ENCODE measurements at places on chromosomes 5 and 9.
A peak's percentile ranks its signal among the peaks of the same experiment; 100 is the strongest.

- DNase-seq = no peak
Observed at GRCh38 chr5:138945421-138946240, 70.5 kb upstream of the LRRTM2 start.

GRCh38 chr9:88578121-88579049, 43.4 kb downstream of the NXNL2 start:
- DNase-seq = peak; percentile 25

DNA sequence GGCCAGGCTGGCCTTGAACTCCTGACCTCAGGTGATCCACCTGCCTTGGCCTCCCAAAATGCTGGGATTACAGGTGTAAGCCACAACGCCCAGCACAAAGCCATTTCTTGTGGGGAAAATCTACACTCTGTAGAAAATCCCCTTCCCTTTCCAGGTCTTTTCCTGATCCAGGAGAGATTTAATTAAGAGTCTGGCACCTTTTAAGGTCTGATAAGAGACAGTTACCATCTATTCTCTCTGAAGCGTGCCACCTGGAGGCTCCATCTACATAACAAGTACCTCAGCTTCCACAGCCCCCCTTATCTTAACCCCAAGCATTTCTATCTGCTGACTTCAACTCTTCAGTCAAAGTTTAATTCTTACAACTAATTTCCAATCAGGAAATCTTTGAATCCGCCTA, 71.4 kb upstream of the CDK20 start:
- DNase-seq = no peak

DNA sequence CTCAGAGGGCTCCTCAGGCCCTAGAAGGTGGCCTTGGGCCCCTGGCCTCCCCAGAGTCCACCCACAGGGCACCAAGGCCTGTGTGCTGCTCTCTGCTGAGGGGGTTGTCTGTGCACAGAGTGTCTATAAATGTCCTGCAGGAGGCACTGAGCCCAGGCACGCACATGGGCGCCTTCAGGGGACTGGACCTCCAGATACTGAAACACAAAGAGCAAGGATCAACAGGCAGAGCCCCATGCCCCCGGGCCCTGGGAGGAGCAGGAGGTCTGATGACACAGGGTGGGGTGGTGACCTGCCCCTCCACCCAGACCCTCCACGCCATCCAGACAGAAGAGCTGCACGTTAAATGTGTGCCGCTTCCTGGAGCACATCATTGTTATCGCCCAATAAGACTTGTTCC, 64.6 kb upstream of the SIMC1 start:
- DNase-seq = no peak

GRCh38 chr9:125701351-125701750, 5.7 kb downstream of the MAPKAP1 start:
- no peak for DNase-seq

DNA sequence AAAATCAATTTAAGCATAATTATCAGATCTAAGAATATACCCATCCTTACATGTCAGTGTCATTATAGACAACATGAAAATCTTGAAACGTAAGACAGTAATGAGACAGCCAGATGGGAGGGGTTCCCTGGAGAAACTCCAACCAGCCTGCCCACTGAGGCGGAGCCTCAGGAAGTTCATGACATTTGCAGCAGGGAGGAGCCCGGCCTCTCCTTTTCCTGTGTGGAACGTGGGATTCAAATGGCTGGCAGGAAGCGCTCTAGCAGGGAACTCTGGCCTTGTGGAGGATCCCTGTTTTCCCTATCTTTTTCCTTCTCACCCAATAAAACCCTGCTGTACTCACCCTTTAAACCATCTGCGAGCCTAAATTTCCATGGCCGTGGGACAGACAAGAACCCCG, 176.6 kb upstream of the KCNN2 start:
- no peak for DNase-seq

GRCh38 chr5:5619546-5619945, 197.1 kb downstream of the ICE1 start:
- DNase-seq = no peak

DNA sequence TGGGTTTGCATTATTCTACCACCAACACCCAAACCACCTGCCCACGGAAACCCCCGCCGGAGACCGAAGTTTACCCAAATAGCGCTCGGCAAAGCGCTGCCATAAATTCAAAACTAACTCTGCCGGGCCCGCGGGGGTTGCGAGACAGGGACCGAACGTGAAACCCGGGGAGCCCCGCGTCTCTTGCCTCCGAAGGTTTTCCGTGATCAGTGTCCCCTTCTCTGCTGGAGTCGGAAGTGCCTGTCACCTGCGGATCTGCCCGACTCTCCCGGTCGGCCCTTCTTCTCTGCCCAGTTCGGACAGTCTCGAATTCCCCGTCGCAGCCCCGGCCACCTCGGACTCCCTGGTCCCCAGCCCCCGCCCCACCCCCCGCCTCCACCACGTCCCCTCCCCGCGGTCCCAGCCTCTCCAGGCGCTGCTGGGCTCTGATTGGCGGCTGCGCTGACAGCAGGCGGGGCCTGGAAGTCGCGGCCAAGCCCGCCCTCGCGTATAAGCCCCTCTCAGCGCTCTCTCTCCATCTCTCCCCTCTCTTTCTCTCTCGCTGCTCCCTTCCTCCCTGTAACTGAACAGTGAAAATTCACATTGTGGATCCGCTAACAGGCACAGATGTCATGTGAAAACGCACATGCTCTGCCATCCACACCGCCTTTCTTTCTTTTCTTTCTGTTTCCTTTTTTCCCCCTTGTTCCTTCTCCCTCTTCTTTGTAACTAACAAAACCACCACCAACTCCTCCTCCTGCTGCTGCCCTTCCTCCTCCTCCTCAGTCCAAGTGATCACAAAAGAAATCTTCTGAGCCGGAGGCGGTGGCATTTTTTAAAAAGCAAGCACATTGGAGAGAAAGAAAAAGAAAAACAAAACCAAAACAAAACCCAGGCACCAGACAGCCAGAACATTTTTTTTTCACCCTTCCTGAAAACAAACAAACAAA, at the start of gene RORB:
Gene RORB, plus strand, starts transcription at position 517 of the 929 bp plus-strand sequence. CDS start 642 bp downstream, outside the sequence.
- DNase-seq = peak; percentile 88

GRCh38 chr9:134546246-134546731, 95.3 kb upstream of the COL5A1 start:
- no peak for DNase-seq

GRCh38 chr9:1994180-1994579, 21.0 kb upstream of the SMARCA2 start:
- DNase-seq = no peak

DNA sequence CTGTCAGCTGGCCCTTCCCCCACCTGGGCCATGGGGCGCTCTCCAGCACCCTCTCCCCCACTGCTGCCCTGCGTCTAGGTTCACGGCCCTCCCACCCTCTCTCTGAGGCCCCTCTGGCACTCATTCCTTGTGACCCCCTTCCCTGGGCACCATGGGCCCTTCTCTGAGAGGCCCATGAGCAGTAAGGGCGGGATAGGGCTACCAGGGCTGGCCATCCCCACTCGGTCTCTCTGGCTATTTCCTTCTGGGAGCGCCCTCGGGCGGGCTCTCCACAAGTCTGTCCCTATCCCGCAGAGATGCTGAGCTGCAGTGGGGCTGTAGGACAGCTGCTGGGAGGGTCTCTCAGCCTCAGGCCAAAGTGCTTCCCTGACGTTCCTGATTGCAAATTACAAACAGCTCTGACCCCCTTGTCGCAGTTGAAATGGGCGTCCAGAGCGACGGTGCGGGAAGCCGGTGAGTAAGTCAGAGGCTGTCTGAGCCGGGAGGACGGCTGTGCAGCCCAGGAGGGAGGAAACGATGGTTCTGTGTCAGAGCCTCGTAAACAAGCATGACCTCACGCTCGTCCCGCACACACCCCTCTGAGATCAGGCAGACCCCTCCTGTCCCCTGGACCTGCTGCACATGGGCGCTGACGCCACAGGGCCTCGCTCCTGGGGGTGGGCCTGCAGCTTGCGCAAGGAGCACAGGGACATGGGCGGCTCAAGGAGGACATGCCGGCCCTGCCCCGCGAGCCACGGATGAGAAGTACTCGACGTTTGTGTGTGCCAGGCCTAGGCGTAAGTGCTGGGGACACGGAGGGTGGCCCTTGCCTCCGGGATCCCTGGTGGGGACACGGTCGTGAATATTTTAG, 36.3 kb upstream of the GFPT2 start:
- DNase-seq = no peak

DNA sequence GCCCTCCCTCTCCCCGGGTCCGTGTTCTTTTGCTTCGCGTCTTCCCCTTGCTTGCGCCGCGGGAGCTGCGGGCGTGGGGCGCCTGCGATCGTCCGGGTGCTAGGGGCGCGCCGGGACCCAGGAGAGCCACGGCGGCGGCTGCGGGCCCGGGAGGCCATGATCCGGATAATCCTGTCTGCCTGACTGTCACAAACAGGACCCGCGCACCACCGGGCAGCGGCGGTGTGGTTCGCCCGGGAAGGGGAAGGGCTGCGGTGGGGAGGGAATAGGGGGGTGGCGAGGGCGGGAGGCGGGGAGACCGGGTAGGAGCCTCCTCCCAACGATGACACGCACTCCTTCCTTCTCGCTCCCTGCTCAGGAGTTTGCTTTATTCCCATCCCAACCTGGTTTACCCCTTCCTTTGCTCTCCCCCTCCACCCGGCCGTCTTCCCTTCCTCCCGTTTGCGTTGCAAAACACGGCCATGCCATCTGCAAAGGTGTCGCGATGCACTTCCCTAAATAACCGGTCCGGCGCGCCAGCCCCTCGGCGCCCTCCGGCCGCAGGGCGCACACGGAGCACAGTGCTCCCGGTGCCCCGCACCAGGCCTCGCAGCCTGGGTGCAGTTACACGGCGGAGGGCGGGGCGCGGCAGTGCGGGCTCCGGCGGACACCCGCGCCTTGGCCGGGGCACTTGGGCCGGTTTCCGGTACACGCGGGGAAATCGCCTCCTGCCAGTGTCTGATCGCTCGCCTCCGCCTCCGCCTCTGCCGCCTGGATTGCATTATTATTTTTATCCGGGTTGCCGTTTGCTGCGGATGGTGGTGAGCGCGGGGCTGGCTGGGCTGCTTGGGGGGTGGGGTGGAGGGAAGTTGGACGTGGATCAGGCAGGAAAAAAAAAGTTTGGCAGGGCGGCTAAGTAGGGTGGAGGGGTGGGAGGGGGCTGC, 1.5 kb downstream of the SMARCA2 start:
- no peak for DNase-seq

- no peak for DNase-seq
Observed at GRCh38 chr9:132769906-132770769, 99.9 kb downstream of the GTF3C4 start.

DNA sequence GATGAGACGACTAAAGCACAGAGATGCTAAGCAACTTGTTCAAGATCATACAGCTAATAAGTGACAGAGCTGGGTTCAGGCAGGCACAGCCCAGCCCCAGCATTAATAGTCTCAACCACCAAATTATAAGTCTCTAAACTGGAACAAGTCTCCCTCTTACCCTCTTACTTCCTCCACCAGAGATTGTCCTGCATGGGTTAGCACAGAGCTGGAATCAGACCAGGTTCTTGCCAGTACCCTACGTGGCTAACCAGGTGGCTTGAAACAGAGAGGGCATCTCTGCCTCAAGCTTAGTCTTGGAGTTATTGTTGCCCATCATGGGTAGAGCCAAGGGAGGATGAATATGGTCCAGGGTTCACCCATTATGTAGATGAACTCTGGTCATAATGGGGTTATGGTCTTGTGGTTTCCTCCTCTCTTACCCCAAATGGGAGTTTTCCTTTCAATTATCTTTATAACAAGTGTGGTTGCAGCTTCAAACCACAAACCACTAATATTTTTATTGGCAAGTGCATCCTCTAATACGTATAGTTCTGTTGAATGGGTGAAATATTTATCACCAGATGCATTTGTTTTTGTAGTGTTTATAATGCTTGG, 8.3 kb upstream of the XPA start:
- no peak for DNase-seq

DNA sequence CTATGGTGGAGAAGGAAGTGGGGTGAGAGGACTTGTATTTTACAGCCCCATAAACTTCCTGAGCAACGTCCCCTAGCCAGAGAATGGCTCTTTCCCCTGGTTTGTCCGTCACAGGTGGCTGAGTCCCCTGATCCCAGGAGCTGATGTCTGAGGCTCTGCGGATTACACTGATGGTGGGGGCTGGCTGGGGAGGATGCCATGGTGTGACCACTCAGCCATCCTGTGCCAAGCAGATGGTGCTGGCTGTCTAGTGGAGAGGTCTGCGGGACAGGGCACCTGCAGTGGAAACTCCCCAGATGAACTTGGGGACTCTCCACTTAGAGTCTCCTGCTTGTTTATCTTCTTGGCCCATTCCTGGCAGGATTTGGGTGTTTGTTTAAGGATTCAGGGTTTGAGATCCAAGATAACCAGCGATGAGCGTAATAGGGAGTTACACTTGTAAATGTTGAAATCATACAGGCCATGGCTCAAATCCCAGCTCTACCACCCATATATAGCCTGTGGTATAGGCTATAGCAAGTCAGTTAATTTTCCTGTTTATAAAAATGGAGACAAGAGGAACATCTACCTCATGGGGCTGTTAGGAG, 4.7 kb upstream of the PTGS1 start:
- DNase-seq = no peak

GRCh38 chr9:134744385-134745295, 103.0 kb downstream of the COL5A1 start:
- no peak for DNase-seq

Data from NCI-H1092 (cell line).